ENCODE measurements at places on chromosomes 6 and 20. TPM values are rescaled to one million over a fixed set of nuclear protein-coding genes. Genes with fewer than 3 reads are reported as not detected.

DNA sequence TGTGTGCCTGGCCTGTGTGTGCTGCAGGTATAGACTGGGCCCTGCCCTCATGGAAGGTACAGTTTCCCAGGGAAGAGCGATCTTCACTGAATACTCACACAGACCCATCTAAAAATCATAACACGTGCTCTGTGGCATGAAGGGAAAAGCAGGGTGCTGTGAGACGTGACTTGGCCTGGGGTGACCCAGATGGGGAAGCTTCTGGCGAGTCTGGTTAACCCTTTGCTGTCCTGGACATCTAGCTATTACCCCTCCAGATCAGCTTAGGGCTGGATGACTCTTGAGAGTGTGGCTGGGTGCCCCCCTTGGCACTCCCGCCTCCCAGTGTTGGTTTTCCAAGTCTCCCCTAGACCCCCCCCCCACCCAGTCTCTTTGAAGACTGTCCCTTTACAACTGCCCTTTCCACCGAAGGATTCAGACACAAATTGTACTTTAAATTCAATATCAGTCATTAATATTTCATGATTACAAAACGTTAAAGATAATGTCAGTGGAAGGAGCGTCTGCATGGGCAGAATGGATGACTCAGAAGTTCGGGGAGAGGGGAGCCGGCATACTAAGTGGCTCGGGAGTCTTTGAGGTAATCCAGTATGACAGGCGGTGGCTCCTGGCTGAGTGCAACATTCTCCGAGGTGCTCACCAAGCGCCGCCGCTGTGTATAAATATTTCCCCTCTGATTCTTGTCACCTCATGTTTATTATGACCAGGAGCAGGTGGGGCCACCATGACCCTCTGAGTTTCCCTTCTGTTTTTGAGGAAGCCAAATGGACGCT, 77.3 kb downstream of the CD40 start:
- DNase-seq = no peak

GRCh38 chr6:140849456-140849855, 1283.3 kb upstream of the GJE1 start:
- DNase-seq = no peak

GRCh38 chr20:2399390-2399789, 18.7 kb downstream of the TGM6 start:
- no peak for DNase-seq

Gene SLC17A9
- not detected for total RNA-seq

Gene CALHM5
- 8.7 TPM for total RNA-seq

Gene DLL1
- 2.2 TPM for total RNA-seq

Data from H4 (cell line).